Activated CD8-positive, alpha-beta T cell treated with anti-CD3 and anti-CD28 coated beads for 36 hours (primary cell): ENCODE measurements at places on chromosomes 12 and 14.

DNA sequence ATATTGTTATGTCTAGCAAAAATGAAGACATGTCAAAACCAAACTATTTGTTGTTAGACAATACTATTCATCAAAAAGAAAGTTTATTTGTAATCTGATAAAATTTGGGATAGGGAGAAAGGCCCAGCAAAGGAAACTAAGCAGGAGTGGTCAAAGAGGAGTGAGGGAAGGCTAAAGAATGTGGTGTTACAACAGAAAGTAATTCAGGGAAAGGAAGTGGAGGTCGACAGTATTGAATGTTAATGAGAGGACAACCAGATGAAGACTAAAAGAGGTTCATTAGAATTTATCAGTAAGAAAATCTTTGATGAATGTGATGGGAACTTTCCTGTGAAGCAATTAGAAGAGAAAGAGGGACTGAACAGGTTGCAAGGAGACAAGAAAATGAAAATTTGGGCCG lies 33.9 kb downstream of the PLCZ1 start:
- no peak for DNase-seq

DNA sequence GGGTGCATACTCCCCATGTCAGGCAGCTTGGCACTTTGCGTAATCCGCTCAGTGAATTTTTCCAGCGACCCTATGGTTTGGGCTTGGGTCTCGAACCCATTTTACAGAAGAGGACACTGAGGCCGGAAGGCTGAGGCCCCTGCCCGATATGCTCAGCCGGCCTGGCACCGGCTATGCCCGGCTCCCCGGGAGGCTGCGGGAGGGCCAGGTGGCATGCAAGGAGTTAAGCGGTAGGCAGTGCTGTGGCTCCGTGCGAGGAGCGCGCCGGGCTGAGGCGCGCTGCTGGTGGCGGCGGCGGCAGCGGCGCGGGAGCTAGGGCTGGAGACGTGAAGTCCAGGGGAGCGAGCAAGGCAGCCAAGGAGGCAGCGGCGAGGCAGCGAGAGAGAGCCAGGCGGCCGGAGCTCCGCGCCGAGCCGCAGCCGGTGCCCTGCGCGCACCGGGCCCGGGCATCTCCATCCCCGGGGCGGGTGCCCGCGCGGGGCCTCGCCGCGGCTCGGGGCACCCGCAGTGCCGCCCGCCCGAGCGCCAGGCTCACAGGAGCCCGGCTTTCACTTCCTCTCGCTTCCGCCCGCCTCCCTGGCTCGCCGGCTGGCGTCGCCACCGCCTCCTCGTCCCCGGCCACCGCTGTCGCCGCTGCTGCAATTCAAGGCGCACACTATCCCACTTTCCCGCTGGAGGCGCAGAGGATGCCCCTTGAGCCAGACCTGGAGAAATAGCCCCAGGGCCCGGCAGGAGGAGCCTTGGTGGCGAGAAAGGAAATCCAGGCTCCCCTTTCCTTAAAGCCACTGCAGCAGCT lies at the start of gene WSCD2:
WSCD2 (plus strand) TSS at position 272 of the 796 bp plus-strand sequence. CDS start 66,545 bp downstream, outside the sequence.
- DNase-seq = peak; percentile 15

- DNase-seq = peak; percentile 88
Measured at GRCh38 chr12:121590476-121591143, 9.8 kb upstream of the KDM2B start.

DNA sequence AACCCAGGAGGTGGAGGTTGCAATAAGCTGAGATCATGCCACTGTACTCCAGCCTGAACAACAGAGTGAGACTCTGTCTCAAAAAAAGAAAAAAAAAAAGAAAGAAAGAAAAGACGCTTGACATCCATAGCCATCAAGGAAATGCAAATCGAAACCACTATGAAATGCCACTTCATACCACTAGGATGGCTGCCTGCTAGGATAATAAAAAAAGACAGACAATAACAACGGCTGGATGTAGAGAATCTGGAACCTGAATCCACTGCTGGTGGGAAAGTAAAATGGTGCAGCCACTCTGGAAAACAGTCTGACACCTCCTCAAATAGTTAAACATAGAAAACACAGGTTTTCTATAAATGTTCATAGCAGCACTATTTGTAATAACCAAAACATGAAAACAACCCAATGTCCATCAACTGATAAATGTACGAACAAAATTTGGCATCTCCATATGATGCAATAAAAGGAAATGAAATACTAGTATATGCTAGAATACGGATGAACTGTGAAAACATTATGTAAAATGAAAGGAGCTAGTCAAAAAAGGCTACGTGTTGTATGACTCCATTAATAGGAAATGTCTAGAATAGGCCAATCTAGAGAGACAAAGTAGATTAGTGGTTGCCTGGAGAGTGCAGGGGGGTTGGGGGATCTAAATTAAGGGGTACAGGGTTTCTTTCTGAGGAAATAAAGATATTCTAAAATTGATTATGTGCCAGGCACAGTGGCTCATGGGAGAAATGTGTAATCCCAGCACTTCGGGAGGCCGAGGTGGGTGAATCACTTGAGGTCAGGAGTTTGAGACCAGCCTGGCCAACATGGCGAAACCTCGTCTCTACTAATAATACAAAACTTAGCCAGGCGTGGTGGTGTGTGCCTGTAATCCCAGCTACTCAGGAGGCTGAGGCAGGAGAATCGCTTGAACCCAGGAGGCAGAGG lies 9.7 kb downstream of the WSB2 start:
- no peak for DNase-seq

- no peak for DNase-seq
Measured at GRCh38 chr12:97131220-97131981, 224.3 kb downstream of the NEDD1 start.

DNA sequence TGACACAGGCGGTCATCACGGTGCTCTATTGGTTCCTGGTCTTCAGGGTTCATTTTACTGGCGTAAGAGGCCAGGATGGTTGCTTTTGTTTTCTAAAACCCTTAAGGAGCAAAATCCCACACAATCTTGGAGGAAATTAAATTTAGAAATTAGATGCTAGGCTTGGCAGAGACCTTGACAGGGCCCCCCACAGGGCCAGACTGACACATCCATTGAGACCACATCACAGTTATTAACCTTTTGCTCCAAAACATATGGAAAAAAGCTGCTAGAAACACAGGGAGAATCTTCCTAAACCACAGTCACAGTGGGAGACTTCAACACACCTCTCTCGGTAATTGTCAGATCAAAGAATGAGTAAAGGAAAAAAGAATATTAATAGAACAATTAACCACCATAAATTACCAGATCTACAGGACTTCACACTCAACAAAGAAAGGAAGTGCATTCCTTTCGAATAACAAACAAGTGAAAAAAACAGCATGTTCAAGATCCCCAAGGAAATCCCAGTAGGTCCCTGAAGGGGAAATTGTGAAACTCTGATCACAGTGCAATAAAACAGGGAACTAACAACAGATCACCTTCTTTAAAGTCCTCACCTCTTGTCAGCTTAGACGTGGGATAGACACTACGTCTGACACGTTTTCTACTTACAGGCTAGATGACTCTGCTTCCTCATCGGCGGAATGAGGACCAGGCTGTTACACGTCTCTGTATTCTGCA lies 40.2 kb upstream of the TMEM179 start:
- DNase-seq = no peak

GRCh38 chr12:98156697-98157096 lies 358.7 kb upstream of the TMPO start:
- no peak for DNase-seq

- DNase-seq = no peak
Measured at GRCh38 chr12:57133916-57134315, 5.6 kb downstream of the LRP1 start.

- DNase-seq = no peak
Measured at GRCh38 chr12:45973526-45973925, 16.8 kb downstream of the SCAF11 start.

- no peak for DNase-seq
Measured at GRCh38 chr14:105925615-105926372, 399.4 kb downstream of the TMEM121 start.

- no peak for DNase-seq
Measured at GRCh38 chr14:44162197-44162596, 344.9 kb downstream of the FSCB start.

- DNase-seq = no peak
Measured at GRCh38 chr12:12456637-12457036, 99.8 kb downstream of the BORCS5 start.
